Naive thymus-derived CD4-positive, alpha-beta T cell (primary cell): ENCODE measurements at places on chromosomes 7 and 10. TPM values are rescaled to one million over a fixed set of nuclear protein-coding genes. Genes with fewer than 3 reads are reported as not detected.

The LEP gene
- total RNA-seq, result not detected

The NCF1 gene
- 7.4 TPM for total RNA-seq

The GLUD1 gene
- total RNA-seq, result 98.1 and 100 TPM in 2 replicates

The STEAP1B gene
- not detected for total RNA-seq

The ATP5F1C gene
- 122 TPM for total RNA-seq

The RARRES2 gene
- 0.38 TPM for total RNA-seq

The CUBN gene
- 17.5 TPM for total RNA-seq

The NPS gene
- total RNA-seq, result not detected in 2 replicates

The PLXDC2 gene
- total RNA-seq, result 0.12 and 0.13 TPM in 2 replicates

The LZTS2 gene
- 25.5 and 25.7 TPM in 2 replicates for total RNA-seq

The AHR gene
- 16.0 TPM for total RNA-seq

The RAPGEF5 gene
- 0.93 TPM for total RNA-seq

The WNT8B gene
- not detected for total RNA-seq

The MYPN gene
- total RNA-seq, result not detected

The XRCC2 gene
- total RNA-seq, result 0.56 TPM

The WDR86 gene
- 9.7 TPM for total RNA-seq

The HMX2 gene
- total RNA-seq, result not detected

The MPP7 gene
- 9.0 and 9.7 TPM in 2 replicates for total RNA-seq

The FEZF1 gene
- total RNA-seq, result not detected

The CNPY1 gene
- total RNA-seq, result not detected

The AMPH gene
- not detected for total RNA-seq

The ICA1 gene
- total RNA-seq, result 3.6 TPM

The AQP1 gene
- not detected for total RNA-seq

The LIPK gene
- not detected for total RNA-seq

The CALN1 gene
- total RNA-seq, result 0.03 TPM

The CDC14C gene
- not detected for total RNA-seq

The DOCK4 gene
- 2.7 TPM for total RNA-seq

The DRGX gene
- total RNA-seq, result not detected in 2 replicates

The RGR gene
- not detected for total RNA-seq

The GSAP gene
- total RNA-seq, result 12.9 and 14.9 TPM in 2 replicates

The C10orf67 gene
- total RNA-seq, result not detected

The TBX20 gene
- not detected for total RNA-seq
